ENCODE measurements at places on chromosomes 13 and 19.

- DNase-seq = no peak
Measured at GRCh38 chr13:106489849-106490568, 45.5 kb downstream of the EFNB2 start.

DNA sequence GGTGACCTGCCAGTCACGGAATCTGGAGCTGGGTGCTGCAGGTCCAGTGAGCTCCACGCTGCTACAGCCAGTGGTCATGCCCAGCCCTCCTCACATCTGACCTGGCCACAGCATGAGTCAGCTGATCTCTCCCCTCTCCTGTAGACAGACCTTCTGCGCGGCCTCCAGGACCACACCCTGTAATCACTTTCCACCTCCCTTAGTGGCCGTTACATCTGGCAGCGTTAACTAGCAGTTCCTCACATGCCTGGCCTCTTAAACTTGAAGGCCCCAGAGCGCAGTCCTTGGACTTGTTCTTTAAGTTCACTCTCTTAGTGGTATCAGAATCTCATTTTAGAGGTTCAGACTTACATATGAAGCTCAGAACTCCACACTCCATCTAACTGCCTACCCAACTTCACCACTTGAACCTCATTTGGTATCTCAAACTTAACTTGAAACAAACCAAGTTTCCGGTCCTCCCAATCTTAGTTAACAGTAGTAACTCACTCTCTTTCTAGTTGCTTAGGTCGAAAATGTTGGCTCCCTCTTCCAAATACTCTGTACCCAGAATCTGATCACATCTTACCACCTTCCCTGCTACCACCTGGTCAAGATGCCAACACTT is 22.7 kb downstream of the MIPEP start:
- no peak for DNase-seq

DNA sequence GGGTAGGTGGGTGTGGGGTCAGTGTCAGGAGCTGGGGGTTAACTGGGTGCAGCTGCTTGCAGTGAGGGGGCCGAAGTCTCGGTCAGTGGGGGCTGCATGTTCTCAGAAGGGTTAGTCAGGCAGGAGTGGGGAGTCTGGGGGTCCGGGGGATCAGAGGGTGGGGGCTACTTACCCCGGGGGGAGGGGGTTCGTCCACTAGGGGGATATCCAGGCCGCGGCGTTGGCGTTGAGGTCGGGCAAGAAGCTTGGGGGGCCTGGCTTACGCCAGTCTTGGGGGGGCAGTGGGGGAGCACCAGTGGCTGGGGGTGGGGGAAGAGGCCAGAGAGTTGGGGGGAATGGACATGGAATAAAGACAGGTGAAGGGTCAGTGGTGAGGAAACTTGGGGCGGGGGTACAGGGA is 9.1 kb downstream of the KCNC3 start:
- no peak for DNase-seq

- no peak for DNase-seq
Measured at GRCh38 chr19:53485046-53486004, 17.8 kb downstream of the ZNF813 start.

All from stimulated activated CD8-positive, alpha-beta memory T cell treated with anti-CD3 and anti-CD28 coated beads, Interleukin-7, amount 100 ng/mL, for 4 hours (primary cell).